IMR-90 (cell line): ENCODE measurements at places on chromosomes 1 and 21.

GRCh38 chr1:114299331-114299975, 145.8 kb upstream of the SYT6 start:
- DNase-seq = peak; percentile 11

- DNase-seq = peak; percentile 27
These were observed 12.3 kb upstream of the GOLT1A start for GRCh38 chr1:204225841-204226735.

DNA sequence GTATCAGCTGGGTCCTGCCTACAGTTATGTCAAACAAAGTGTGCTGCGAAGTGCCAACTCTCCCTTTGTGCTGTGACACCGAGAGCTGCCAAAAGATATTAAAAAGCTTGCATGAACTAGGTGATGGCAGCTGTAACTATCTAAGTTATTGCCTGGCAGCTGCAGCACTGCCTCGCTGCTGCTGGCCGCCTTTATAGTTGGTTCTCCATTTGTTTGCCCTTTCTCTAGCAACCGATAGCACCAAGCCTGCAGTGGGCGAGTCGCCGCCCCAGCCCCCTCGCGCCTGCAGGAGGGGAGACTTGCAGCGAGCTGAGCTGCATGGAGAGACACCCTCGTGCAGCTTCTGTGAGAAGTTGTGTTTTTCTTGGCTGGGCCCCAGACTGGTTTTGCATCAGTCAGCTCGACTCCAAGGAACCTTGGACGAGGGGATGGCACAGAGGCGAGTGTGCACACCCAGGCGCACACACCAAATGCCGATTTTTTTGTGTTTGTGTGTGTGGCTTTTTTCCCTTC, 330.6 kb downstream of the RPS6KC1 start:
- peak; percentile 12 for DNase-seq

GRCh38 chr1:61079898-61080336, 2.4 kb upstream of the NFIA start:
- DNase-seq = peak; percentile 67
